T-cell (primary cell): ENCODE measurements at places on chromosomes 4 and X.

GRCh38 chrX:41481264-41482109 lies 34.3 kb downstream of the NYX start:
- no peak for DNase-seq

- DNase-seq = no peak
Observed at GRCh38 chr4:122503214-122503613, 46.7 kb upstream of the IL2 start.

DNA sequence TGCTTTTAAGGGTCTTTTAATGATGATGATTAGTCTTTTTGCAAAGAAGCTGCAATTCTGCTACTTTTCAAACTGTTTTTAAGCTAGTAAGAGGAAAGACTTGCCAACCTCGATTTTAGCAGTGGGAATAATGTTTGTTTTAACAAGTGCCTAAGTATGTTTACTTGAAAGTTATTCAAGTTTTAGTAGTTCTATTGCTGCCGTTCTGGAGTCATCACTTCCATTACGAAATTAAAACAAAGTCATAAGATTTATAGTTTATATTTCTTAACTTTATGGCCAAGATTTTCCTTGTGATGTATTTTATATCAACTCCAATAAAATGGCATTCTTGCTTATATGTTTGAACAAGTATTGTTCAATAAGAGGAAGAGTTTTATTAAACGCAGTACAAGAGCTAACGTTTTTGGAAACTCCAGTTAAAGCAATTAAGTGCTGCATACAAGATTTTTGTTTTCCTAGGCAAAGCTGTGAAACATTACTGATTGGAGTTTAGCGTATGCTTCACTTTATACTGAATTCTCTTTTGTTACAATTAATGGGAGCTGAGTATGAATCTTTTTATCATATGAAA lies 211.3 kb downstream of the TENM3 start:
- DNase-seq = no peak

GRCh38 chr4:102163404-102164140 lies 181.7 kb downstream of the SLC39A8 start:
- DNase-seq = no peak

DNA sequence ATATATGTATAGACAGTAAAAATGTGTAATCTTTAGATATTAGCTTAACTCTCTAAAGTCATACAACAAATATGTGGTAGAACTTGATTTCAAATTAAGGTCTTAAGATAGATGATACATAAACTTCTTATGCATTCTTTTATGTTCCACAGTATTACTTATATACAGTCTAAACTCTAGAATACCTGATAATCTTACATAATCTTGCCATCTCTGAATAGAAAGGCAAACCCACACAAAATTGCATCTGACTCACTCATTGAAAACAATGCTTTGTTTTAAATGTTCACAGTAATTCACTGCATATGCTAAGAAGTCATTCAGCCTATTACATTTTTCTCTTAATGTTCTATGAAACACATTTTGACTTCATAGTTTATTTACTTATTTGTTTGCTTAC lies 10.1 kb downstream of the SULT1B1 start:
- DNase-seq = no peak

DNA sequence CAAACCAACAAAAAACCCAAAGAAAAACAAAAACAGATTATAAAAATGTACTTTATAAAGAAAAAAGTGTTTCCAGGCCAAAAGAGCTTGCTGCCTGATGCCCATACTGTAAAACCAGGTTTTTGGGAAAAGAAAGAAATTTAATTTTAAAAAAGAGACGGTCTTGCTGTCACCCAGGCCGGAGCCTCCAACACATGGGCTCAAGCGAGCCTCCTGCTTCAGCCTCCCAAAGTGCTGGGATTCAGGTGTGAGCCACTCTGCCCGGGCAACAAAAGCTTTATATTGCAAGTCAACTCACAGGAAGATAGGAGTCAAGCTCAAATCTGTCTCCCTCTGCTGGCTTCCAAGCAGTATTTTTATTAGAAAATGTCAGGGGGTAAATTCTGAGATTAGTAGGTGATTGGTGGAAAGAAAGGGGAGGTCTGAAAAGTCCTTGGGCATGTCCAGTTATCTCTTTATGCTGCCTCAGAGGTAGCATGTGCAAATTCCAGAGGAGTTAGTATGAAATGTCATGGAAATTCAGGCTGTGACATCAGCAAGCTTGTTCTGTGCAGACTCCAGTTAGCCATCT lies 39.4 kb downstream of the MGST2 start:
- DNase-seq = no peak

GRCh38 chr4:1328267-1329155 lies 18.5 kb upstream of the UVSSA start:
- DNase-seq = no peak

- no peak for DNase-seq
Observed at GRCh38 chr4:31366041-31366440, 645.9 kb downstream of the PCDH7 start.

GRCh38 chr4:146969126-146969525 lies 23.5 kb upstream of the TTC29 start:
- DNase-seq = no peak

- DNase-seq = no peak
Observed at GRCh38 chr4:37516057-37516775, 170.0 kb downstream of the RELL1 start.

DNA sequence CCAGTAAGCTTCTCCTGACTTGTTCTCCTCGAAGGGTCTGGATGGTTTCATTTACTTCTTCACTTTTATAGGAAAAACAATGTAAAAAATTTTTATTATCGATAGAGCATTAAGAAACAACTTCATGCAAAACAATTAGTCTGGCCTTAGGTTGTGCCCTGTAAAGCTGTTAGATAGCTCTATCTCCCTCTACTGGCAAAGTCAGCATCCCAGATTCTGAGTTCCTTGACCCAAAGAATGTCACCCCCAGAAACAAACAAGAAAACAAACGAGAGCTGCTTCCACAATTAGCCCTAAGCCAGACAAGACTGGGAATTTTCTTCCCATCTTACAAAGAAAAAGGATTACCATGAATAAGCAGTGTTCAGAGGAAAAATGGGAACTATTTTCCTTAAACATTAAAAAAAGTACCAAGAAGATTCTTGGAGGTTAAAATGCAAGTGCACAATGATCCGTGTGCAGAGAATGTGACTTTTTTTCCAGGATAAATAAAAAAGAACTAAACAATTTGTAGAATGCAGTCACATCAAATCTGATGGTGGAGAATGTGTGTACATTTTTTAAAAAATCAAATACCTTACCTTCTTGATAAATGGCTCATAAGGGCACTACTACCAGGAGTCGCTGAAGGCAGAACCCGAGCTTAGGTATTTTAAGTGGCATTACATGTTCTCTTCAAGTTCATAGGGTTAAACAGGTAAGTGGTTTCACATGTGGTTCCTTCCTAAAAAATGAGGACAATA lies 293.2 kb downstream of the FBXO8 start:
- DNase-seq = no peak

GRCh38 chr4:57214654-57215411 lies 104.6 kb upstream of the IGFBP7 start:
- no peak for DNase-seq

DNA sequence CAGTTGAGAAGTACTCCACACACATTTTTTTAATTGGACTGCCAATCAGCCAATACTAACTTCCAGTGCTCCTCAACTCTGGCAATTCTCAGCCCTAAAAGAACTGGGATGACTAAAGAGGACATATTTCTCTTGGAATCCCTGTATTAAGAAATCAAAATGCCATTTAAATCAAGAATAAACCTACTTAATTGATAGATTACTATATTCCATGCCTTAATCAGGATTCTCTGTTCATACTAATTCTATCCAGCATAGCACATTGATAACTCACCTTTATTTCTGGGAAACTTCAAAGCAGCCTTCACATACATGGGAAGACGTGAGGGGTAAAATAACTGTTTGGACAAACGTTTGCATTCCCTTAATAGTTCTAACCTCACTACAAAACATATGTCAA lies 93.0 kb upstream of the DKK2 start:
- DNase-seq = no peak

- no peak for DNase-seq
Observed at GRCh38 chrX:40333344-40333743, 235.6 kb upstream of the BCOR start.
